ENCODE measurements at places on chromosomes 7 and 10. TPM values are rescaled to one million over a fixed set of nuclear protein-coding genes. Genes with fewer than 3 reads are reported as not detected.

GRCh38 chr7:53048638-53049037 lies 13.2 kb downstream of the POM121L12 start:
- no peak for DNase-seq

DNA sequence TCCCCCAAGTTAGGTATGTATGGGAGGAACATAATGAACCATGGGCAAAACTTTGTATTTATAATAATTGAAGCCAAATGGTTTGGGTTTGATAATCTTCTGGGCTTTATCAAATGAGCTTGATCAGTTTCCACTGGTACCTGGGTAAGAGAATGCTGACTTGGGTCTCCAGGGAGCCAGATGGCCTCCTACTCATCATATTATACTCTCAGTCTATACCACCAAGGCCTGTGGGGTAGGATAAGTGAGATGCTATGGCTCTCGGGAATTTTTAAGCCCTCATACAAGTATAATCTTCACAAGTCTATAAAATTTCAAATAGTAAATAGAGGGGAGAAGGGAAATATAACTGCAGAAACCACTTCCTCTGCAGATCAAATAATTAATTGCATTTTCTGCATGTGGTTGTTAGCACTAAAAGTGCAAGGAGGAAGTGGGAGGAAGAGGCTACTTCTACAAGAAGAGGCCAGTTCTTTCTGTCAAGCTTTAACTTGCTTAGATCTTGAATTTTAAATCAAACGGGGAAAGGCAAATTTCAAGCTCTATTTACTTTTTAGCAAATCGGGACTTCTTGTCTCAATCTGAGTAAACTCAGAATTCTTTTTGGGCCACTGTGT lies 349.0 kb downstream of the SORCS1 start:
- no peak for DNase-seq

GRCh38 chr10:12500381-12501303 lies 151.3 kb downstream of the CAMK1D start:
- no peak for DNase-seq

GRCh38 chr10:36110097-36110496 lies 468.0 kb upstream of the FZD8 start:
- DNase-seq = no peak

GRCh38 chr10:30970760-30971460 lies 60.8 kb downstream of the ZNF438 start:
- DNase-seq = no peak

DNA sequence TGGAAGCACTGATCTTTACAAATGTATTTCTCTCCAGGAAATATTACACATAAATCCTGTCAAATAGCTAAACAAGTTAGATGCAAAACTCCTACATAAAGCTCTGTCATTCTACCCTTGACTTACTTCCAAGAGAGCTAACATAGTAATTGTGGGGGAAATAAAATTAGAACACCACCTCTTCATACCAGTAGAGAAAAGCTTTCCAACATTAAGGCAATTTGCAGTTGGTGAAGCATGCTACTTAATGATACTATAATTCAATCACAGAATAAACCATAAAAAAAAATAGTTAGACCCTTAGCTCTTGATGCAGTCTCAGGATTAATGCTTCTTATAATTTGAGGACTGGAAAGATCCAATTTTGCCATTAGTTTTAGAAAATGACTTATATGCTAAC lies 35.2 kb downstream of the SEMA3A start:
- DNase-seq = no peak

GRCh38 chr7:99106821-99107241 lies 37.1 kb downstream of the SMURF1 start:
- DNase-seq = no peak

GRCh38 chr7:17902599-17902998 lies 37.7 kb downstream of the SNX13 start:
- DNase-seq = no peak

- DNase-seq = no peak
Measured at GRCh38 chr7:74256491-74257408, 2.6 kb upstream of the RFC2 start.

DNA sequence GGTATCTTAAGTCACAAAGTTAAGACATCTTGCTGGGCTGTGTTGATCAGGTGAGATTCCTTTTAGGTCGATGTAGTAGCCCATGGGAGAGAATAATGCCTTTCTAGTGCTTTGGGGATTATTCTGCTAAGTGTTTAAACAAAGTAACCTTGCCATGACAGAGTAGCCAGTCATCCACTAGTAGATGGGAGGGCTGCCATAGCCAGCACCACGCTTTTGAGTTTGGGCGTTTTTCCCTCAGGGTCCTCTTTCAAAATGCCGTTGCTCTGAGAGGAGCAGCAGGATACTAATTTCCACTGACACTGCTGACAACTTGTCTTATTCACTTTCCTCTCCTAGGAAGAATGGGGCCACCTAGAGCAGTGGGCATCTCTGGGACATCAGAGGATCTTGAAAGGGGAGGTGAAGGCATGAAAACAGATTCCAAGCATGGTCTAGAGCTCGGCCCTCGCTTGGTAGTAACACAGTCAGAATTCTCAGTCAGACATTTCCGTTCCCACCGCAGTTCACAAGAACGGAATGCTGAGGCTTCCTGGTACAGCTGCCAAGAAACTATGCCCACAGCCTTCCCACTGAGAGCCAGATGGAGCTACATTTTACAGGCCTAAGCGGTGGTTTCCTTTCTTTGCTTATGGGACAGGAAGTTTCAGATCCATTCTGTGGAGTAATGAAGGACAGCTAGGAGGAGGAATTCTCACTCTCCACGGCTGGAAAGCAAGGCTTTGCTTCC lies 15.3 kb upstream of the RSU1 start:
- DNase-seq = peak; percentile 5

DNA sequence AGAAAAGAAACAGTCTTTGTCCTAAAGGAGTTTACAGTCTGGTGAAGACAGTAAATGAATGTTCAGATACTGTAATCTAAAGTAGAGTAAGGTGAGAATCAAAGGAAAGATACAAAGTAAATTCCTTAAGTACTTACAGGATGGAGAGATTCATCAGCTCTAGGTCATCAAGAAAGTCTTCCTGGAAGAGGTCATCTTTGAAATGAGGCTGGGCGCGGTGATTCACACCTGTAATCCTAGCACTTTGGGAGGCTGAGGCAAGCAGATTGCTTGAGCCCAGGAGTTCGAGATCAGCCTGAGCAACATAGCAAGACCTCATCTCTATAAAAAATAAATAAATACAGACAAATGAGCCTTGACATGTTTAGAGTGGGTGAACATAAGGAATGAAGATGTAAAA lies 18.3 kb downstream of the FHIP2A start:
- DNase-seq = no peak

GRCh38 chr7:86904949-86905834 lies 154.3 kb downstream of the ELAPOR2 start:
- DNase-seq = no peak

- DNase-seq = no peak
Measured at GRCh38 chr10:91411621-91412020, 1.5 kb downstream of the HECTD2 start.

DNA sequence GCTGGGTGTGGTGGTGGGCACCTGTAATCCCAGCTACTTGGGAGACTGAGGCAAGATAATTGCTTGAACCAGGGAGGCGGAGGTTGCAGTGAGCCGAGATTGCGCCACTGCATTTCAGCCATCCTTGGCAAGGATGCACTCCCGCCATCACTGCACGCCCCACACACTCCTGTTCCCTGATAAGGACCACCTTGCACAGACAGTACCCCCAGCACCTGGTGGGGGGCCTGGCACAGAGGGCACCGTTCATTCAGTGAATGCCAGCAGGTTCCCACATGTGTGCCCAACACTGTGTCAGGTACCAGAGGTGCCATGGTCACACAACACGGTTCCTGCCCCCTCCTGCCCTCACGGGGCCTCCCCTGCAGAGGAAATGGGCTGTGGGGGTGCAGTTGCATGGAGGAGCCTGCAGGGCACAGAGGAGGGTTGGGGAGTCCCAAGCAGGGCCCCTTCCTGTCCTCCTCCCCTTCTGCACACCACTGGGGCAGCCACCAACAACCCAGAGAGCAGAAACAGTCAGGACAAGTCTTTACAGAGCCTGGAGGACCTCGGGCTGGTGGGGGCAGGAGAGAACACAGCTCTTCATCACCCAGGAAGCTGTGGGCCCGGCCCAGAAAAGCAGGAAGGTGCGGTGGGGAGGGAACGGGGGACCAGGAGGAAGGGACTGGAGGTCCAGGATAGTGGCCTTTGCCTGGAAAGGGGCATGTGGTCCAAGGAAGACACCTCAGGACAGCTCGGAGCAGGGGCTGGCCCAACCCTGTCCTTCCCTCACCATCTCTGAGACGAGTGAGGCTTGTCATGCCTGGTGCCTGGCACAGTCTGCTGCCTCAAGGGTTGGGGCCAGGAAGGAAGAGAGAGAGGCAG lies 7.1 kb downstream of the CRYGN start:
- DNase-seq = no peak

- no peak for DNase-seq
Measured at GRCh38 chr7:57210871-57211270, 78.6 kb upstream of the ZNF479 start.

DNA sequence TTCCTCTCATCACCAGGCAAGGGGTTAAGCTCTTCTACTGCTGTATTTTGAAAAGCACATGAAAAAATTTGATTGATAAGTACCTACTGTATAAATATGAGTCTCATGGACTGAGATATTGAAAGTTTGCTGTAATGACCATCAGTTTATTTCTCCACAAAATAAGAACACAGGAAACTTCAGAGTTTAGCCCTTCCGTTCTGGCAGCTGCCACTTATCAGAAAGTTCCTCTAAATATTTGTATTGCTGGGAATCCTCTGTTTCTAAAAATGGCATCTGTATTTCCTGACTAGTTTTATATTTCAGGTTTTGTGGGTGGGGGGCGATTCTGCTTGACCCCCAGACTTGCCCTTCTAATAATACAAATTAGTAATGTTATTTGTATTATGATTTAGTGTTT lies 92.0 kb downstream of the LYZL2 start:
- DNase-seq = no peak

- no peak for DNase-seq
Measured at GRCh38 chr7:28700096-28700495, 258.0 kb downstream of the TRIL start.

GRCh38 chr7:80705130-80705781 lies 66.8 kb downstream of the CD36 start:
- DNase-seq = no peak

DNA sequence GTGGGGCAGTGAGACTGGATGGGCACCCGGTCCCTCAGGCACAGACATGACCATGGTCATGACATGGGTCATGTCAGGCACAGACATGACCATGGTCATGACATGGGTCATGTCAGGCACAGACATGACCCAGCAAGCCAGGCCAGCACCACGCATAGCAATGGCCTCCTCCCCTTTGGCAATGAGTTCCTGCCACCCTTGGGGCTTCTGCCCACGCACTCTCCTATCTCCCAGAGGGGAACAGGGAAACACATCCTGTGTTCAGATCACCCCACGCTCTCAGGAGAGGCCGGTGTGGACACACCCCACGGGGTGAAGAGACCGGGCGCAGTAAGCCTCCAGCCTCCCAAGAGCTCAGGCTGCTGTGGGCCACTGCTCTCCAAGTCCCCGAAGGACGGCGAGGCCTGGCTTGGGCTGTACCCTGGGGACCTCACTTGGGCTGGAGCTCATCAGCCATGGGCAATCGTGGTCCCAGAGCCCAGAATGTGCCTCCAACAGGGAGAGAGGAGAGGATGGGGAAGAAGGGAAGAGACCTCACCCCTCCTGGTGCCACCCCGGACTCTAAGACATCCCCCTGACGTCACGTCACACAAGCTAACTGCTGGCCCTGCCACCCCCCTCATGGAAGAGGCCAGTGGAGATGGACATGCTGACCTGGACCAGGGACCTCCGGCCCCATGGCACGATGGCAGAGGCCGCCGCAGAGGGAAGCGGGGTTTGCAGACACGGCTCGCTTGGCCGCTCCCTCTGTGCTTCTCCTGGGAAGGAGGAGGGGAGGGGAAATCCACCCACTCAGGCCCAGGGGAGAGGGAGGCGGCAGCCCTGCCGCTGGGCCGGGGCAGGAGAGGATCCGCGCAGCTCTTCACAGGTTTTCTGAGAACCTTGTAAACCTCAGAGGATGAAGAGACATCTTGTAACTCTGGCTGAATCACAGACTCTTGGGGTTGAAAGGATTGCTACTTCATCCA lies 269.6 kb downstream of the ELFN1 start:
- no peak for DNase-seq

DNA sequence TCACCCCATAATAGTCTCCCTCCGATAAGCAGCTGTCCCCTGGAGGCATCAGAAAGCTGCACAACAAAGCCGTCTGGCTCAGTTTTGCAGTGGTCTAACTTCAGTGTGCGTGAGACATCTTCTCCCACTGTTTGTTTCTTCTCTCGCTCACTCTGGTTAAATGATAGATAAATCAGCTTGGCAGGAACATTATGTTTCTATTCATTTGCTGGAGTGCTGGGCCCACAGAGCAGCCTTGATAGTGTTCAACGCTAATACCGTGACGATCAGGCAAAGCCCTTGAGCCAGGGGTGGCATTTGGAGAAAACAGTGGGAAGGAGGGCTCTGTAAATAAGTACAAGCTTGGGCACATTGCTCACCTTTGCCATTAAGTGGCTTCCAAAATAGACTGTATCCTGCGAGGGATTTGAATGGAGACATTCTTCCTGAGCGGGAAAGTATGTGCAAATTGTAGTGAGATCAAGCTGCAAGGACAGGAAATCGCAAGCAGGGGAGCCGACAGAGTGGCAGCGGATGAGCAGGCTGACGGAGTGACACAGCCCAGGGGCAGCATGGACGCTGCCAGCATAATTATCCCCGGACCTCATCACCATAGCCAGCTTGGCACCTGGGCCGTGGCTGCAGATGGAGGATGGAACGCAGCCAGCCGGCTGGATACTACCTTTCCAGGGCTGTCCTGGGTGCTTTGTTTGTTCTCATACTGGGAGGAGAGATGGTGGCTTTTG lies 256.8 kb upstream of the FZD8 start:
- no peak for DNase-seq

DNA sequence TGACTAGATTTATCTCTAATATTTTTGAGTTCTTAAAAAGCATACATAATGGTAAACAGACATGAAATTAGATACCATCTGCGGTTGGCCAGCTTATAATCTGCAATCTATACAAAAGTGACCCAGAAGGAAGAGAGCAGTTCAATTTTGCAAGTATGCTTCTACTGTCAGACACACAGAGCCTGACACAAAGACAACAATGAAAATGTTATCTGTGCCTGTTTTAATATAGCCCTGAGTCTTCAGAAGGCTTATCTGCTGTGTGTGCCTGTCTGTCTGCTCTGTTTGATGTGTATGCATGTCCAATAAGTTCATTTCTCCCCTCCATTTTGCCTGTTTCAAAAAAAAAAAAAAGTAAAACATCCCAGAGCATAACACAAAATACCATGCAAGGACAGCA lies 73.3 kb upstream of the FHIP2A start:
- DNase-seq = no peak

- DNase-seq = no peak
Measured at GRCh38 chr10:80458263-80458625, 4.1 kb downstream of the TSPAN14 start.

- no peak for DNase-seq
Measured at GRCh38 chr10:52256832-52257691, 57.0 kb upstream of the DKK1 start.

- no peak for DNase-seq
Measured at GRCh38 chr10:29948881-29949355, 110.5 kb downstream of the JCAD start.

The PNLIPRP2 gene
- not detected for total RNA-seq

The TPK1 gene
- total RNA-seq = 5.6 TPM

The POMZP3 gene
- total RNA-seq = 3.3 TPM

The CDHR3 gene
- total RNA-seq = 16.1 TPM

The ZNF680 gene
- total RNA-seq = 73.6 TPM

The TET1 gene
- 33.5 TPM for total RNA-seq

The HTR5A gene
- 0.62 TPM for total RNA-seq

The TFPI2 gene
- total RNA-seq = 0.31 TPM

The EIF3A gene
- 81.6 TPM for total RNA-seq

The KCP gene
- 0.16 TPM for total RNA-seq

The SMC3 gene
- 59.3 TPM for total RNA-seq

The MYH16 gene
- not detected for total RNA-seq

The SEC24C gene
- total RNA-seq = 44.0 TPM

The CDC14C gene
- total RNA-seq = 0.31 TPM

The ITPRID1 gene
- 8.6 TPM for total RNA-seq
